ENCODE measurements at places on chromosomes 6 and 20.

DNA sequence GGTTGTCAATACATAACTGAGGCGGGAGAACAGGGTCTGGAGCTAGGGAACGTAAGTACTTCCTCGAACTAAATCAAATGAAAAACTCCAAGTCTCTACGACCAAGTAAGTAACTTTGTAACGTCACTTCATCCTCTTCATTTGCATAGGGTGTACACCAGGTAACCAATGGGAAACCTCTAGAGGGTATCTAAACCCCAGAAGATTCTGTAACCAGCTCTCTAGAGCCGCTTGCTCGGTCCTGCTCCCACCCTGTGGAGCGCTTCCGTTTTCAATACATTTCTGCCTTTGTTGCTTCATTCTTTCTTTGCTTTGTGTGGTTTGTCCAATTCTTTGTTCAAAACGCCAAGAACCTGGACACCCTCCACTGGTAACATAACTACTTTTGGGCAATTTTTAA is 133.5 kb upstream of the TMEM170B start:
- no peak for DNase-seq

DNA sequence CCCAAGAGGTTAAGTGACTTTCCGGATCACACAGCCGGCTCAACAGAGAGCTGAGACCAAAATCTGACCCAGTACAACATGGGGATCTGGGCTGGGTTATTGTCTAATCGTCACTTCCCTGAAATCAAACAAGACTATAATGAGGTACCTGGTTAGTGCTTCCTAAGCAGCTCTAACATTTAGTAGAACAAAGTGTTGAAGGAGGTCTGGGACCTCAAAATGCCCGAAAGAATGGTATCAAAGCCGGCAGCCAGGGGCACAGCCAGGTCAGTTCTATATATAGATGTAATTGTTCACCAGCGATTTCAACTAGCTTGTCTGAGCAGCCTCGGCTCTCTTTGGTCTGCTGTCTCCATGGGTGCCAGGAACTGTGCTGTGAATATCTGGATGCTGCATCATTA is 245.5 kb upstream of the ECI2 start:
- no peak for DNase-seq

DNA sequence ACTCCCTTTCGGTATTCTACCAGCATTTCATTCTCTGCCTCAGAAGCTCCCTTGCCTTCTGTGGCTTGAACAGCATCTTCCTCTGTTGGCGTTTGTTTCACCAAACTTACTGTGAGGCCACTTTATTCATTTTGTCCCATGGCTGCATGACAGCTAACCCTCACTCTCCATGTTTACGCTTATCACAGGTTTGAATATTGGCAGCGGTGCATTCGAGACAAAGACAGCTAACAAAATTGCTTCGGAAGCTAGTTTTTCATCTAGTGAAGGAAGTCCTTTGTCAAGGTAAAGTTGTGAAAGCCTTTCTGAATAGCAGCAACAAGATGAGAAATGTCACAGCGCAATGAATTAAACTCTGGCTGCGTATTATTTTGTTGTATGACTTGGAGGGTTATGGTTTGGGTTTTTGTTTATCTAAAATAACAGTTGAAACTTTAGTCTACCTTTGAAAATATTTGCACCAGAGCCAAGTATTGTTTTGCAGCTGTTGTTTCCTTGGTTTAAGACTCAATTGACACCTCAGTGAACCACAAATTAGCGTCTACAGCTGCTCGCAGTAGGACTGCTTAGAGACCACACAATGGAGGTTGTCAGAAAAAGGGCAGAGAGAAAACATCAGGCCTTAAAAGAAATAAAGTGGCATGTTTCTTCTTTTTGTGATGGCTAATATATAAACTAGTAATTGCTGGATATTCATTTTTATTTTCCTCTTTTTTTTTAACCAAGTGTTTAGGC is 70.4 kb upstream of the XRN2 start:
- DNase-seq: no peak

DNA sequence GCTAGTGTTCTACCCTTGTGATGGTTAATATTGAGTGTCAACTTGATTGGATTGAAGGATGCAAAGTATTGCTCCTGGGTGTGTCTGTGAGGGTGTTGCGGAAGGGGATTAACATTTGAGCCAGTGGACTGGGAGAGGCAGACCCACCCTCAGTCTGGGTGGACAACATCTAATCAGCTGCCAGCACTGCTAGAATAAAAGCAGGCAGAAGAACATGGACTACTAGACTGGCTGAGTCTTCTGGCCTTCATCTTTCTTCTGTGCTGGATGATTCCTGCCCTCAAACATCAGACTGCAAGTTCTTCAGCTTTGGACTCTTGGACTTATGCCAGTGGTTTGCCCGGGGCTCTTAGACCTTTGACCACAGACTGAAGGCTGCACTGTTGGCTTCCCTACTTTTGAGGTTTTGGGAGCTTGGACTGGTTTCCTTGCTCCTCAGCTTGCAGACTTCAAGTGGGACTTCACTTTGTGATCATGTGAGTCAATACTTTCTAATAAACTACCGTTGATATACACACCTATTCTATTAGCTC is 50.1 kb downstream of the SDHAF4 start:
- DNase-seq: no peak

- no peak for DNase-seq
These were observed 41.3 kb downstream of the PANK2 start for GRCh38 chr20:3930265-3931206.

GRCh38 chr6:1739680-1740079 is 130.0 kb downstream of the FOXC1 start:
- DNase-seq: no peak

DNA sequence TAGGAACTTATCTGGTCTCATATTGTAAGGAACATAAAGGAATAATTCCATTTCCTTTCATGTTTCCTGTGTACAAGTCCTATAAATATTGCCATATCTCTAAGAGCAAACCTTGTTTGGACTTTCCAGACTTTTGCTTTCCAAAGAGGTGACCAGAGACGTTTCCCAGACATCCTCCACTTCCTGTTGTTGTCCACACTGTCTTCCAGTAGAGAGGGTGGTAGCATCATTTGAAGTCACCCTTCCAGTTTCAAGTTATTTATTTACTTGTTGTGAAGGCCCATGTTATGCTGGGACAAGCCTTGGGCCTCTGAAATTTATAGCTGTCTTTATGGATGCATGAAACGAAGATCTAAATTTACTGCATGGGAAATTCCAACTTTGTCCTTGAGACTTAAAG is 10.6 kb upstream of the TGM3 start:
- DNase-seq: no peak

- DNase-seq: no peak
These were observed 19.6 kb downstream of the TGM3 start for GRCh38 chr20:2315440-2315778.

GRCh38 chr6:72037006-72037405 is 150.7 kb downstream of the RIMS1 start:
- no peak for DNase-seq

- DNase-seq: no peak
These were observed 270.6 kb upstream of the MARCKS start for GRCh38 chr6:113586413-113587077.

DNA sequence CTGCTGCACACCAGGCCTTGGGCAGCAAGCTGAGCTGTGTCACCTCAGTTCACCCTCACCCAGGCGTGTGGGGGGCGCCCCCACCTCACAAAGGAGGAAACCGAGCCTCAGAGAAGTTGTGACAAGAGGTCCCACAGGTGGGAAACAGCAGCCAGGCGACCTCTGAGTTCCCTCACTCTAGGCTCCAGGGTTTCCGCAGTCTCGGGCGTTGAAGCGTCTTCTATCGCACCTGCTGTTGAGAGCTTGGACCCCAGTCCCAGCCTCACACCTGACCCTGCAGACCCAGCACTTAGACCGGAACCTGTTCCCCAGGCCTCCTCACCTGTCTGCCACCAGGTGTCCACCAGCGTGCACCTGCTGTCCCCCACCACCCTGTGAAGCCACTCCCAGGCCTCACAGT is 22.3 kb upstream of the APMAP start:
- no peak for DNase-seq

DNA sequence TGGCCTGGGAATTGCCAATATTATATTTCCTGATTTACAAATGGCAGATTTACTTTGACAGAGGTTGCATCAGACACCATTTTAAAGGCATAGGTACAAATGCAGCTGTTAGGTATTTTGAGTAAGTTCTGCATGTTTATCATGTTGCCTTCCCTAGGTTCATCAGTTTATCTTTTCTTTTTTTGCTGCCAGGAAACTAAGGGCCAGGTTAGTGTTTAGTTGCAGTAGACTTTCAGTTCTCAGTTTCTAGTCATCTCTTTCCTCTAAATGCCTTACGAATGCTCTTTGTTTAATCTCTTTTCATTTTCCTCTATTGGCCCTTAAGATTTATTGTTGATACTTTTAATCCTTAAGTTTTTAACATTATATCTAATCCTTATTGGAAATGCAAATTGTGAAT is 129.9 kb downstream of the SMAP1 start:
- no peak for DNase-seq

DNA sequence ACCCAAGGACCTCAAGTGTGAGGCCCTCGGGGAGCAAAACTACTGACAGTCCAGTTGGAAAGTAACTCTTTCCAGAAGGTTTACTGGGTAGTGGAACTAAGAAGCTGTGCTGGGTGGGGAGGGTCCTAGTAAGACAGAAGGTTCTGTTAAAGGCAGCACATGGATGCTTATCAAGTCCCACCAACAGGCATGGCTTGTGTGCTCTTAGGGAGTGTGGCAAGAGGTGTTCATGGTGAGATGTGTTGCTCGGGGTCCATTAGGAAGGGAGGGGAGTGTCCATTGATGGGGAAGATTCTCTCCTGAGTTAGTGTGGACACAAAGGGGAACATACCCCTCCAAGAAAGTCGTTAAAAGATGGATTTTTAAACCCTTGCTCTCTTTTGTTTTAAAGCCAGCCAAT is 120.6 kb downstream of the LY86 start:
- DNase-seq: no peak

DNA sequence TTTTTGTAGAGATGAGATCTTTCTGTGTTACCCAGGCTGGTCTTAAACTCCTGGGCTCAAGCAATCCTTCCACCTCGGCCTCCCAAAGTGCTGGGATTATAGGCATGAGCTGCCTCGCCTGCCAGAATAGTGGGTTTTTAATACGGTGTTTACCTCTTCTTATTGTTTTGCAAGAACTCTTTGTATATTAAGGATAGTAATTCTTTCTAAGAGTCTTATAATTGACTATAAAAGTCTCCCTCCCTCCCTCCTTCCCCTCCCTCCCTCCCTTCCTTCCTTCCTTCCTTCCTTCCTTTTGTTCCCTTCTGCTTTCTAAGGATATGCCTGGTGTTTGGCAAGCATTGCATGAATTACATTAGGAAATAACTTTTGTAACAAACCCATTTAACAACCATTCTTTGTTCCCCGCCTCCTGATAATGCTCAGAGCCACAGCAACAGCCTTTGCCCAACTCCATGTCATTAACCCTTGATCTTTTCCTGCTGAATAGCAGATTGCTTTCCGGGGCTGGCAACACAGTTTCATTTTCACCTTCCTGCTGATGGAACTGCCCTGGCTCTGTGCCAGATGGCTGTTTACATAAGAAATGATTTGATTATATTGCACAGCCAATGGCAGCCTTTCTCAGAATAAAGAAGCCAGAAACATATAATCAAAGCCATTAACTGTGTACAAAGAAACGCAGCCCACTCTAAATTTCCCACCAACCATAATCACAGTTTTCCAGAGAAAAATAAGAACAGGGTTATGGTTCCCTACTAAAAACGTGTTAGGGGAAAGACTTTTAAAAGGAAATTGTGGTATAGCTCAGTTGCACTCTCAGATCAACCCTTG is 143.7 kb upstream of the PTPN1 start:
- peak; percentile 19 for DNase-seq

GRCh38 chr6:170043881-170044790 is 246.7 kb downstream of the DLL1 start:
- no peak for DNase-seq

GRCh38 chr6:130420911-130421310 is 55.1 kb downstream of the TMEM200A start:
- no peak for DNase-seq

GRCh38 chr6:5105146-5105545 is 20.0 kb downstream of the PPP1R3G start:
- DNase-seq: no peak

GRCh38 chr6:8229915-8230756 is 127.8 kb upstream of the EEF1E1 start:
- DNase-seq: no peak

GRCh38 chr6:138563231-138563630 is 63.9 kb upstream of the NHSL1 start:
- no peak for DNase-seq
